Urothelium cell line (cell line): ENCODE measurements at places on chromosomes 6 and 20.

DNA sequence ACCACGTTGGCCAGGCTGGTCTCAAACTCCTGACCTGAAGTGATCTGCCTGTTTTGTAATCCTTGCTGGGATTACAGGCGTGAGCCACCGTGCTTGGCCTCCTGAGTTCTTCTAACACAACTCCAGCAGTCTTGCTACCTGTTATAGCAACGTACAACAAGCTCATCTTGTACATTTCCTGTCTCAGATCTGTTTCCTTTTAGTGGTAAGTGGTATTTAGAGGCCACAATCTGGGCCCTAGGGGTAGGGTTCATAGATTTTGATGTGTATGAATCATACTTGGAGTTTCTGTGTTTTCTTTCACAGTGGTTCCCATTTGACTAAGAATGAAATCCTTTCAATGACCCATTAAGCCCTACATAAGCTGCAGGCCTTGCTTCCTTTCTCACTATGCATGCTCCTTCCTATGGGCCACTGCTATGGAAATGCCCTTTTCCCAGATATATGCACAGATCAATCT is 27.1 kb upstream of the SYNCRIP start:
- no peak for DNase-seq

DNA sequence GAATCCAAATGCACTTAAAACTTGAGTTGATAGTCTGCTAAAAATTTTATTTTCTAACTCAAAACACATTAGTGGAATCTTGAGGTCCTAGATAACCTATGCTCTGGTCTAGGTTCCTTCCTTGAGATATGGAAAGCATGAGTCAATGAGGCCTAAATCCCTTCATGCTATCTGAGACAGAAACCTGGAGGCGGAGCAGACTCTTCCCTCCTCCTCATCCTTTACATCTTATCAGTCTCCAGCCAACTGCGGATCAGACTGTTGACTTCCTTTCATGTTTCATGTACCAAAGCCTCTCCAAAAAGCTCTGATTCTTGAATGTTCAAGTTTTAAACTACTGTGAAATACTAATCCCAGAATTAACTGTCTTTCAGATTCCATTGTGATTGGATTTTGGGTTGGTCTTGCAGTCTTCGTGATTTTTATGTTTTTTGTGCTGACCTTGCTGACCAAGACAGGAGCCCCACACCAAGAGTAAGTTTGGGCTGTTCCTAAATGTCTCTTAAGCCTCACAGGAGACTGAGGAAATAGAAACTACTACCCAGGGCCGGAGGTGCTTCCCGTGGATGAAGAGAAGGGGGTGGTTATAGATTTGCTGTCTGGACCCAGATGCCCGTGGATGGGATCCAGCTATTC is 29.1 kb downstream of the MRAP2 start:
- no peak for DNase-seq

DNA sequence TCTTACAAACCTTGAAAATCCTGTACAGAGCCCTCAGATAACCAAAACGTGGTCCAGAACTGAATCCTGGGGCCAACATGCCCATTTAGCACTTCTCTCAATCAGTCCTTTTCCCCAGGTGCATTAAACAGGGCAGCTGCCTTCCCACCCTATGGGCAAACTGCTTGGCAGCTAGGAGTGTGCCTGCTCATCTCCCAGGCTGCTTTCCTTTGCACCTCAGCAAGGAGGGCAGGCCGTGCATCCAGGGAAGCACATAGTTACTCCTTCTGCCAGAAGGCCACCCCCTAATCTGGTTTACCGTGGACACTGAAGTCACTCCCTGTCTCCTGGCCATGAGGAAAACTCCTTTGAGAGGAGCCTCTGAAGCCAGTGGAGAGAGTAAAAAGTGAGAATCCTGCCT is 10.0 kb downstream of the PKIG start:
- no peak for DNase-seq

GRCh38 chr20:10504994-10505730 is 70.1 kb downstream of the SLX4IP start:
- no peak for DNase-seq

DNA sequence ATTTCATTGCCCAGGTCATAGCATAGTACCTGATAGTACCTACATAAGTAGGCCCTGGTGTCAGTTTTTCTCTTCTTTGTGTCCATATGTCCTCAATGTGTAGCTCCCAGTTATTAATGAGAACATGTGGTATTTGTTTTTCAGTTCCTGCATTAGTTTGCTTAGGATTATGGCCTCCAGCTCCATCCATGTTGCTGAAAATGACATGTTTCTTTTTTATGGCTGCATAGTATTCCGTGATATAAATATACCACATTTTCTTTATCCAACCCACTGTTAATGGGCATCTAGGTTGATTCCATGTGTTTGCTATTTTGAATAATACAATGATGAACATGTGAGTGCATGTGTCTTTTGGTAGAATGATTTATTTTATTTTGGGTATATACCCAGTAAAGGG is 641.6 kb downstream of the RFPL4B start:
- DNase-seq, result no peak

DNA sequence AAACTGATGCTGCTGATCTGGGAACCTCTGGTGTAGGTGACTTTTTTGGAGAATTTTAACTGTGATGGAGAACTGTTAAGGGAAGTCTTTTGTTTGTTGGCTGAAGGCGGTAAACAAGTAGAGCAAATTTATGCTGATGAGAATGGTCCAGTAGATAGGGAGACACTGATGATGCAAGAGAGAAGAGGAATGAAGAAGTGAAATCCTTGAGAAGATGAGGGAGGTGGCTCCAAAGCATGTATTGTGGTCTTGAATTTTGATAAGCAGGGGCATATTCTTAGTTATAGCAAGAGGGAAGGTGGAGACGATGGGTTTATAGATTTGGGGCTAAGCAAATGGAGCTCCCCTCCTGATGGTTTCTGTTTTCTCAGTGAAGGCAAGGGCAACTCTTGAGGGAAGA is 22.0 kb downstream of the MAPK14 start:
- no peak for DNase-seq

- DNase-seq, result peak; percentile 90
These were observed 12.9 kb downstream of the PARD6B start for GRCh38 chr20:50744143-50744792.

DNA sequence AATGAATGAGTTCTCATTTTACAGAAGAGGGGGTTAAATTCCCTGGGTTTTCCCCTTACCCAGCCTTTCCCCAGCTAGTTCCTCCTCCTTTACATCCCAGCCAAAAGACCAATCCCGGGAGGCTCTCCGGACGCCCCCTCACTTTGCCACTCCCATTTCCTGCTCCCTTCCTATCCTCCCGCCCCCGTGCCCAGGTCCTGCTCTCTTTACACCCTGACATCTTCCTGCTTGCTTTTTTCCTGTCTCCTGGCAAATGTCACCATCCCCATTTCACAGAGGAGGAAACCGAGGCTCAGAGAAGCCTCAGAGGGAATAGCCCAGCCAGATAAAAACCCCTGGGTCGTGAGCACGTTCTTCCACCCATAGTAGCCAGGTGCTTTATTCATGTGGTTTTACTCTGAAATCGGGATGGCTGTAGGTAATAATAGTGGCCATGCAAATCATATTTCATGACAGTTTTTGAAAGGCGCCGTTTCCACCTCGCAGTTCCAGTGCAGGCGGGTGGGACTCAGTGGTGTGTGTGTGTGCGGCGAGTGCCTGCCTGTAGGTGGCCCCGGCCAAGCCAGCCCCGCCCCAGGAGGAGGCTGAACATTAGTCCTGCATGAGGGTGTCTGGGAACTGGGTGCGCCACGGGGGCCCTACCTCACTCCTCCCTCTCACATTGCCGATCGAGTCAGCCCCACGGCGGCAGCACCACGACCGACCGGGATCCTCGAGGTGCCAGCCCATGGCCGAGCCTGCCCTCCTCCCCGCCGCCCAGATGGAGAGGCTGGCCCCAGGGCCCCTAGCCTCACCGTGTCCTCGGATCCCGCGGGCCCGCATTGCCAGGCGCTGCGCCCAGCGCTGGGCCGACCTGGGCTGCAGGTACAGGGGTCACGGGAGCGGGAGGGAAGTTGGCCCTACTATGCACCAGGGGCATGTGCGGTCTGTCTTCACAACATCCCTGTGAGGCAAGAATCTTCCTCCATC is at the start of gene ARHGAP40:
ARHGAP40 (plus strand) TSS at position 594 of the 969 bp plus-strand sequence.
- no peak for DNase-seq

GRCh38 chr6:43771210-43771857 is 1.3 kb downstream of the VEGFA start:
- peak; percentile 75 for DNase-seq

DNA sequence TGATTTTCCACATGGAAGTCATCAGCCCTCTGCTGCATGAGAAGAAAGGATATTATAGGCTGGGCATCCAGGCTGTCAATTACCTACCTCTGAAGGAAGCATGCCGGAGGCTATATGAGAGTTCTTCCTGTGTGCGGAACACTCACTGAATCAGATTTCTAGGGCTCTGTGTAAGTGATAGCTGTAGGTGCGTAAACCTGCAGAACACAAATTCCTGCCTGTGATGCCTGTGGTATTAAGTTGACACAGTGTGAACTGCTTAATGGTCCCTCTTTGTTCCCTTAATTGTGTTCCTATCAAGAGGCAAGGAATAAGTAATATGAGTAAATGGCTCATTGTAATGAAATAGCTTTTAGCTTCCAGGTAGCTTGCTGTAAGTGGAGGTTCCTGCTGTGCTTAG is 103.3 kb downstream of the ANKS1A start:
- DNase-seq, result no peak

- DNase-seq, result no peak
These were observed 62.5 kb downstream of the CNKSR3 start for GRCh38 chr6:154447954-154448353.

GRCh38 chr20:24762791-24763350 is 186.2 kb upstream of the CST7 start:
- DNase-seq, result no peak

GRCh38 chr6:120736740-120737139 is 597.5 kb downstream of the TBC1D32 start:
- DNase-seq, result no peak

DNA sequence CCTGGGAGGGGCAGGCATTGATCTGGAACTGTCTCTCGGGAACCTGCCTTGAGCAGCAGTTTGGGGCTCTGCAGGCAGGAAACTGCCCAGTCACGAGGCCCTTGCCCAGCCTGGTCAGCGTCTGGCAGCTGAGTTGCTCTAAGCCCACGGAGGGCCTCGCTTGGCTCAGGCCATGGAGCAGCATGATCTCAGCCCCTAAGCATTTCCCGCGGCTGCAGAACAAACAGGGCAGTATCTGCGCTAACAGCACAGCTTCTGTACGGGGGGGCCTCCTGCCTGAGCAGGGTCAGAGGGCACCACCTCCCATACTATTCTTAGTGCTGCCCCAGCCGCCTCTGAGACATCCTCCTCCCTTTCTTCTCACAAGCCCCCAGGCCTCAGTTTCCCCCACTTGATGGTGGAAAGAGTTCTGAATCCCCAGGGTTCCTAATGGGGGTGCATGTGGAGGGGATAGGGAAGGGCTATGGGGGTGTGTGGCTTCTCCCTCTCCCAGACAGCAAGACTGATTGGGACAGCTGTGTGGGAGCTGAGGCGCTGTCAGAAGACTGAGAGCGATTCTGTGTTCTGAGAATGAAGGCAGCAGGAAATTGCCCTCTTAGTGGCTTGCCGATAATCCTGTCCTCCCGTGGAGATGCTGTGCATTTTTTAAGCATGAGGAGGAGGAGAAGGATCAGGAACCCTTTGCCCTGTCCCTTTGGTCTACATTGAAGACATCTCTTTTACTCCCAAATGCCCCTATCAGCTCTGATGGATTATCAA is 46.4 kb downstream of the MOCS1 start:
- peak; percentile 90 for DNase-seq

DNA sequence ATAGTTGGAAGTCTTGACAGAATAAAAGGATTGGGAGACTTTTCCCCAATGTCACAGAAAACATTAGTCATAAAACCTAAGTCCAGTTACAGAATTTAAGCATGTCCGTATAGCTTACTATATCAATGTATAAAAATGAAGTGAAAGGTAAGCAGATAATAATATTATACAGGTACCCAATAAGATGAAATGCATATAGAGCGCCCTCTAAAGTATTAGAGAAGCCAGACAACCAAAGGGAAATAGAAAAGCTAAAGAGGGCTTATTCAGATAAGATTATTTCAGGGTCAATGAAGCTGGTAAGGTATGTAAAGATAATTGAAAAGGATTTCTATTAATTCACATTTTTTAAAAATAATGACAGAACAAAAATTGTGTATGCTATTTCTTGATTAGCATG is 947.7 kb upstream of the MAP3K7 start:
- no peak for DNase-seq

- DNase-seq, result no peak
These were observed 125.6 kb upstream of the MAFB start for GRCh38 chr20:40814631-40814960.

DNA sequence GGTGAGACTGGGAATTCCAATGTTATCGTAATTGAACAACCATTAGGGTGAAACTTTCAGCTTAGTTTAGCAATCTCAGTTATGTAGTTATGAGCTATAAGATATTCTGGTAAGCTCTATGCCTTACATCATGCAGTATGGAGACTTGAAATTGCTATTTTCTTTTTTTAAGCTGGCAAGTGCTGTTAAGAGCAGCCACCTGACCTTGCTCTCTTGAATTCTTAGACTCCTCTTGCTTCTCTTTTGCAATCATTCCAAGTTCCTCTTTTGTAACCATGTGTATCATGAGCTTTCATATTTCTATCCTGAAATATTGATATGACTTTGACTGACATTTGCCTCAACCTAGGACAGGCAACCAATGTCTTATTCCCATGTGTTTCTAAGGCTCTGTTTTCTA is 446.3 kb upstream of the SLC35B3 start:
- DNase-seq, result no peak

- no peak for DNase-seq
These were observed 44.6 kb upstream of the KCNK16 start for GRCh38 chr6:39366931-39367618.

DNA sequence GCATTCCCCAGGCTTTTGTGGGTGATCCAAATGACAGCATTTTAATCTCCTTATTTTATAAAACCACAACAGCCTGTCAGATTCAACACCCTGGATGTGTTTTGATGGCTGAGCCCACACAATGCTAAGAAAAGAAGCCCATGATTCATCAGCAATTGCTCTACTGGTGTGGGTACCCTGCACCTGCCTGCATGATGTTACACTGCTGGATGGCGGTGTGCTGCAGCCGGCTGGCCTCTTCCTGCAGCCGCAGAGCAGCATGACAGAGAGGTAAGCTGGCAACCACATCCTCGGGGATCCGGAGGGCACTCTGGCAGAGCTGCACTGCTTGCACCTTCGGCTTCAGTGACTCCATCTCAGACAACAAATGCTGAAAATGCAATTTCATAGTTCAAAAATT is 327.5 kb downstream of the SYNE1 start:
- DNase-seq, result peak; percentile 17

DNA sequence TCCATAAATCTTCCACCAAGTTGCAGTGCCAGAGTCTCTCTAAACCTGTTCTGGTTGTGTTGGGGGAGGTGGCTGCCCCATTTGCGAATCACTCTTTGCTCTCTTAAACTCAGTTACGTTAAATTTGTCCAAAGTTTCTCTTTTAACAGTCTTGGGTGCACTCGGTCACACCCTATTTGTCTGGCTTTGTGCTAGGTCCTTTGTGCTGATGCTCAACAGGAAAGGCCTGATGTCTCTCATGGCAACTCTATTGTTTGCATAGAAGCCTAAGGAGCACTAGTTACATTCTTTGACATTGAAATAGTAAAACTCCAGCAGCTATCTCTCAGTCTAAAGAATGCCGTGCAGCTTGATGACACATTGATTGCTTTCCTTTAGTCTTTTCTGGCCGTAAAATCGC is 105.1 kb downstream of the TRMT11 start:
- DNase-seq, result no peak

GRCh38 chr6:161195386-161195785 is 78.5 kb downstream of the AGPAT4 start:
- no peak for DNase-seq
